CD4-positive, alpha-beta T cell treated with Interleukin-6 at 100 ng/mL for 8 hours (primary cell): ENCODE measurements at places on chromosomes 7 and 10.

DNA sequence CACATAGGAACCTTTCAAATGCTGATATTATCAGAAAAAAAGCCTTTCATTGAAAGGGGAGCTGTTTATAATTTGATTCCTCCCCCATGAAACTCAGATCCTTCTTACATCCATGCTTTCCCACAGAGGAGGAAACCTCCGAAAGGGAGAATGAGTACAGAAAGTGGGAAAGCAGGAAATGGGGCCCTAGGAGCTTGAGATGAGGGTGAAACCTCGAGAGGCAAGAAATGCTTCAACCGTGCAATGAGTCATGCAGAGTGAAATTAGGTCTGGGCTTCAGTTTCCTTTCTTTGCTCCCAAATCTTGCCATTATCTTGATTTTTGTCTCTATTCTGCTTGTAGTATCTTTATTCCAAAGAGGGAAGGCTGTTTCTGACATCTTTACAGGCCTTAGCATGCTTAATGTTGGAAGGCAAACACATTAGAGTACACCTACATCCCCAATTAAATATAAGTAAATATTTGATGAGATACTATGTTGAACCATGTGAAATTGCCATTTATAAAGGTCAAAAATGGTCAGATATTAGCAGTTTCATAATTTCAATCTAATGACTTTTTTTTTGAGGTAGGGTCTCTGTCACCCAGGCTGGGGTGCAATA, 79.1 kb downstream of the NAMPT start:
- no peak for DNase-seq

DNA sequence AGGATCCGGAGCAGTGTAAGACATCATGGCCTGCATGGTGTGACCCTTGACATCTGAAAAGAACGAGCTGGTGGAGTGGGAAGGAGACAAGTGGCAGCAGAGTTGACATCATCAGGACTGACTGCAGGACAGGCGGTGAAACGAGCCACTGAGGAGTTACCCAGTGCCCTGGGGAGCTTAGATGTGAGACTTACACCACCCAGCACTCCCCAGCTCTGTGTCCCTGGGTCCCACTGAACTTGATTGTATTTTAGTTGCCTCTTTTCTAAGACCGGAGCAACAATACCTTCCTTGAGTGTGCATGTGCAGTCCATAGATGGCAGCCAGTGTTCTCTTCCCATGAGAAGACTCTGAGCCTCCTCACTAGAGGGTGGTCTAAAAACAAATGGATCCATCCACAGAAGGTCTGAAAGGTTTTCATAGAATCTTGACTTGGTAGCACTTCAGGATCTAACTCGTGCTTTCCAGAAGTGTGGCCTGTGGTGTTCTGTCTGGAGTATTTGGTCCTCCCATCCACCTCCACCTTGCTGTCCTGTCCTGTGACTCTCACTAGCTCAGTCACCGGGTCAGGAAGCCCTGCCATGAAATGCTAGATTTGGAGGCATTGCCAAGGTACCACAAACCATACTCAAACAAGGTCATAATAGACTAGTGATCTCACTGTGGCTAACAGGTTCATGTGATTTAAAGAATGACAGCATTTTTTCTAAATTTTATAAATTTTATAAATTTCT, 59.0 kb downstream of the IKZF1 start:
- DNase-seq, result peak; percentile 48

GRCh38 chr7:142185801-142186200, 72.1 kb downstream of the PRSS58 start:
- no peak for DNase-seq

DNA sequence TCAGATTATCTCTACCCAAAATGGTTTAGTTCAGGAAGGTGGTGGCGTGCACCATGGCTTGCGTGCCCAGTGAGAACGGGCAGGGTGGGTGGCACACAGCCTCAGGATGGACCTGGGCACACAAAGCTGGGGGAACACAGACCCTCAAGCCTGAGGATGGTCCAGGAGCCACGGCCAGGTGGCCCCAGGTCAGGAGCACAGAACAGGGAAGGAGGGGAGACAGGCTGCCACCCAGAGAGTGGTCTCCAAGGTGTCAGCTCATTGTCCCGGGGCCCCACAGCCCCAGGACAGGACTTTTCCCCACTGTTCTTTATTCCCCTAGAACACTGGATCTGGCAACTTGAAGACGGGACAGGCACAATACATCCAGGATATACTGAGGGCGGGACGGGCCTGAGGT, 75.6 kb upstream of the MGMT start:
- no peak for DNase-seq
